ENCODE measurements at places on chromosomes 12 and 14.

GRCh38 chr12:3976351-3976938, 103.2 kb upstream of the PARP11 start:
- DNase-seq: no peak

DNA sequence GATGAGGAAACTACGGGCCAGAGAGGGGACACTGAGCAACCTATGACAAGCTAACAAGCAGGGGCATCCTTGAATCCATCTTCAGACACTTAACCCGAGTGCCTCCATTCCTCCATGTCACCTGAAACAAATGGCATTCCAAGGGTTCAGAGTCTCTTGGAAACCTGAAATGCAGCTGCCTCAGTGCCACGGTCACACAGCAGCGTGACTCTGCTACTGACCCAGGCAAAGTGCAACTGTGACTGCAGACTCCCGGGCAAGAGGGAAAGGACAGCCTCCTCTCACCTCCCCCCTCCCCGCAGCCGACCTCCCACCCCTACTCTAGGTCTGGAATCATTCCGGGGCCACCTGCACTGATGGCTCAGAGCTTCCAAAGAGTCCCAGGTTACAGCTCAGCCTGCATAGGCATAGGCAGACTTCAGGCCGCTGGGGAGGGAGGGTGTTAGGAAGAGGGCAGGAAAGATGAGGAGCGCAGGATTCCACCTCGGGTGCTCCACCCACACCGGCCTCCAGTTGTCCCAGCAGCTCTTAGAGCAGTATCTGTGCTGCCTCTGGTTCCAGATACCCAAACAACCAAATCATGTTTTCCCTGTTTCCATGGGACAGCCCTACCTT, 53.2 kb downstream of the KCNK10 start:
- DNase-seq: peak; percentile 65

- DNase-seq: no peak
Measured at GRCh38 chr14:97517566-97518234, 720.5 kb downstream of the VRK1 start.

- DNase-seq: peak; percentile 48
Measured at GRCh38 chr12:52232674-52233461, at the start of gene KRT7. KRT7 (plus strand) TSS chr12:52233243; CDS start chr12:52233297, 54 bp downstream.

GRCh38 chr12:100672075-100672592, 98.7 kb downstream of the GAS2L3 start:
- DNase-seq: no peak

- DNase-seq: no peak
Measured at GRCh38 chr12:124639122-124639806, 71.9 kb upstream of the NCOR2 start.

DNA sequence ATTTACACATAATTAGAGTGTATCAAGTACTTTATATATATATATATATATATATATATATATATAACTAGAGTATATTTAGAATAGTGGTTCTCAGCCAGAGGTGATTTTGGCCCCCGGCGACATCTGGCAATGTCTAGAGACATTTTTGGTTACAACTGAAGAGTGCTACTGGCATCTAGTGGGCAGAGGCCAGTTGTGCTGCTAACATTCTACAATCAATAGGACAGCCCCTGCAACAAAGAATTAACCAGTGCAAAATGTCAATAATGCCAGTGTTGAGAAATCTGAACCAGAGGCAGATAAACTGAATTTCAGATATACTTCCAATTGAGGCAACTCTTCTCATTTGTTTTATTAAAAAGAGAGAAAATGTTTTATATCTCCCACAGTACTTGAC, 8.9 kb downstream of the GTF2A1 start:
- DNase-seq: no peak

Data from kidney (tissue), 22 donors.